ENCODE measurements at places on chromosomes 4 and X. TPM values are rescaled to one million over a fixed set of nuclear protein-coding genes. Genes with fewer than 3 reads are reported as not detected.

DNA sequence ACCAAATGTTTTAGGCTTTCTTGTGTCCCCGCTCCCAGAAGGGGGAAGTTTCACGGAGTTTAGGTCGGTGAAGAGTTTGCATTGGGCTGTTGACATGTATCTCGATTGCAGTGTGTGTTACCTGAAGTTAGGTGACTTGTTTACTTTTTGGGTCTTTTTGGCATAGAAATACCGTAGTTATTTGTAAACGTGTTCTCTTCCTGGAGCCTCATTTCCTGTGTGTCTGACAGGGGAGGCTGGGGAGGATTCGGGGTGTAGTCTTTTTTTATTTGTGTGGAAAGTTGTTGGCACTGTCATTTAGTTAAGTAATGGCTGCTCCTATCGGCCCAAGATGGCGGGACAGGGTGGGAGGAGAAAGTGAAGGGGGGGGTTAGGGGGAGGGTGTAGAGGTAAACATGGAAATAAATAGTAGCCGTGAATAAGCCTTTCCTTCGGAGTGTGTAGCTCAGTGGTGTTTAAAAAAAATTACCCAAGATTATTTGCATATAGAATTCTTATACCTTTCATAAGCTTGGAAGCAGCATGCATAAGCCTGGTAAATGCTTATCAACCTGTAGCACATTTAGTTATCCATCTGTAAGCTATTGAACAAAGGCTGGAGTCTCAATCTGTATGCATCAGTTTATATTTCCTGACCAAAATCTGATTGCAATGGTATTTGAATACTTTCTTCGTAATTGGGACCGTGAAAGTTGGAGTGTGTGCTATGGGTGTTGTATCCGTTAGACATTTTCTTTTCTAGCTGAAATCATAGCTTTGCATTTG, 1.6 kb downstream of the KDM6A start:
- peak overlapping the region; percentile 90 for H3K4me3 ChIP-seq
- no peaks in the 10 kb centered on the region for H3K36me3 ChIP-seq
- H3K4me1 ChIP-seq: no peaks in the 10 kb centered on the region
- peak overlapping the region; percentile 99 for H3K27ac ChIP-seq
- H3K27me3 ChIP-seq: no peaks in the 10 kb centered on the region

DNA sequence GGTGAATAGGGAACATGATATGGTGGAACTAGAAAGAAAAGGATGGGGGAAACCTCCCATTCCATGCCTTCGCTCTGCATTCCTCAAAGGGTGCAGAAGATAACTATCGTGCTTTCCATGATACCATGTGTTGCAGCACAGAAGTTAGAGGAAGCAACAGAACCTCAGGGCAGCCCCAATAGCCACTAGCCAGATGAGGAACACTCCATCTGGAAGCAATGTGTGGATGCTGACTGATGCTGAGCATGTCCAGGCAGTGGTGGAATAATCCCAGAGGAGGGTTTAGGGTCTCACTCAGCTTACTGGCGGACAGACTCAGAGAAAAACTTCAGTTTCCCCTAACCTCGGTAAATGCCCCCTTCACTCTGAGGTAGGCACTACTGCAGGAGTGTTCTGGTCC, 7.5 kb downstream of the SMIM10 start:
- H3K4me1 ChIP-seq: peaks cover 11% of the 10 kb centered on the region
- no peak for DNase-seq
- no peak overlapping the region for H3K4me3 ChIP-seq

- H3K4me1 ChIP-seq: no peaks in the 10 kb centered on the region
- no peak overlapping the region for H3K4me3 ChIP-seq
- H3K27me3 ChIP-seq: no peaks in the 10 kb centered on the region
Measured at GRCh38 chr4:183220236-183220635, 99.8 kb downstream of the CLDN22 start.

- H3K27me3 ChIP-seq: peaks cover 12% of the 10 kb centered on the region
- no peaks in the 10 kb centered on the region for H3K4me1 ChIP-seq
- DNase-seq: no peak
- no peak overlapping the region for H3K4me3 ChIP-seq
- no peak overlapping the region for H3K27ac ChIP-seq
Measured at GRCh38 chr4:3809451-3810110, 43.4 kb downstream of the ADRA2C start.

DNA sequence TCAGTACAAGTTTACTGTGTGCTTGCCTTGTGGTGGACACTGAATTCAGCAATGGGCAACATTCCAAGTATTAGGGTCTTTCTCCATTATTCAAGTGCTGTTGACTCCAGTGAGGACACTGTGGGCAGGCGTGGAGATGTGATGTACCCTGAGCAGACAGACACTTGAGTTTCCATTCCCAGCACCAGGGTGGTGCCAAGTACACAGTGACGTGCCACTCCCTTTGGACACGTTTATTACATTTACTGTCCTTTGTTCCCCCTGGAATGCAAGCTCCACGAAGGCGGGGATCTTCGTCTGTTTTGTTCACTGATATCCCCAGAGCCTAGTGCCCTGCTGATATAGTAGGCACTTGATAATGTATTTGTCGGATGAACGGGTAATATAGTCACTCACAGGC, 130.6 kb upstream of the STX18 start:
- no peak for DNase-seq
- H3K4me1 ChIP-seq: peaks cover 5% of the 10 kb centered on the region
- H3K27me3 ChIP-seq: no peaks in the 10 kb centered on the region
- no peaks in the 10 kb centered on the region for H3K36me3 ChIP-seq

The ATP5ME gene
- polyA plus RNA-seq: 1,150 TPM

DNA sequence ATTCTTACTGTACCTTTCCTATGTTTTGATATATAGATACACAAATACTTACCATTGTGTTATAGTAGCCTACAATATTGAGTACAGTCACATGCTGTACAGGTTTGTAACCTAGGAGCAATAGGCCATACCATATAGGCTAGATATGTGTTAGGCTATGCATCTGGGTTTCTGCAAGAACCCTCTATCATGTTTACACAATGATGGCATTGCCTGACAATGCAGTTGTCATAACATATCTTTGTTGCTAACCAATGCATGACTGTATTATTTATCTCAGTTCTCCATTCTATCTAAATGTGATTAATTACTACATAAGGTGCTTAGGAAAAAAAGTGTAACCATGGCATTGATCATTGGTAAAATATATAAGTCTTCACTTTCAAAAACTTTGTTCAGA, 10.0 kb upstream of the SPCS3 start:
- no peak overlapping the region for H3K27ac ChIP-seq
- no peak overlapping the region for H3K4me3 ChIP-seq
- H3K36me3 ChIP-seq: no peaks in the 10 kb centered on the region
- no peak for DNase-seq

DNA sequence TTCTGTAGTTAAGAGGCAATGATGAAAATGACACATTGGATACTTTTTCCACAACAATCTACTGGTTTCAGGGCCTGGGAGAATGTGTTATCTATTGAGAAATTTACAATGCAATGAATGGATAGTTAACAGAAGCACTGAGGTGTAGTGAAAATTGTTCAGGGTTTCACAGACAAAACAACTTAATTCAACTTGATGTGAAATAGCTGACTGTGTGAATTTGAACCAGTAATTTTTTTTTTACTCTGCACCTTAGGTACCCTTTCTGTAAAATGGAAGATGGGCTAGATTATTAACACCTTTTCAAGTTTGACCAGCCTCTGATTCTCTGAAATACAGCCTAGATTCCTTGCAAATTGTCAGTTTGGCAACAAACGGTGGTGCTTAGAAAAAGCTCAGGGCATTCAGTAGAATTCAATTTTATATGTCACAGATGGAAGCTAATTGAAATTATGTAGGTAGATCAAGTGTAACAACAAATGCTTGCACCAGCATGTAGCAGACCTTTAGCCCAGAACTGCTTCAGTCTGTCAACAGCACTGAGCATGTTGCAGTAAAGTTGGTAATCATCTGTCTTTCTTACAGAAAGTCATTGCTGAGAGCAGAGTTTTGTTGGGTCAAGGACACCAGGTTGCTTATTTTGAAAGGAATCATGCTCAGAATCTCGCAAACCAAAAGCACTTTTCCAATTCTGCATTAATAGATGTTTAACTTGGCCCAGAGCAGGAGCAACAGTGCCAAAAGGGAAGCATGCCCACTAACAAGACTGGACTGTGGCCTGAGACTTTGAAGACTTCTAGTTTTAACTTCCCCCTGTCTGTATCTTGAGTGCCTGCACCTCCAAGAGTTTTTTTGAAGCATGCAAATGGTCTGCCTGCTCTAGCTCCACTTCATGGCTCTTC, 526.6 kb downstream of the PACRGL start:
- H3K27ac ChIP-seq: no peak overlapping the region
- no peaks in the 10 kb centered on the region for H3K36me3 ChIP-seq
- H3K4me1 ChIP-seq: no peaks in the 10 kb centered on the region
- no peak for DNase-seq

DNA sequence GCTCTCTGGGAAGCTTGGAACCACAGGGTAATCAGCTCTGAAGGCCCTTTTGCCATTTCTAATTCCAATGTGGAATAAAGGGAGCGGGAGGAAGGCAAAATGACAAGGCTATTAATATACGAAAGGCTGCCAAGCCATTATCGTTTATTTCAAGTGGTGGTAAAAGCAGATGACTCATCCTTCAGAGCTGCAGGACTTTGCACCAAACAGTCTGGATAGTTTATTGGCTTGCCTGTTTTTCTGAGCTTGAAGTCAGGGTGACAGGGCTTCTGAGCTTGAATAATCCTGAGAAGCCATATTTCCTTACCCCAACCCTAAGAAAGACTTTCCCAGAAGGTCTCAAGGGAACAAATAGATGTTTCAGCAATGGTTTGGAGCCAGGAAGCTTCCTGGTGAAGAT, 7.7 kb upstream of the GABRE start:
- H3K27ac ChIP-seq: no peak overlapping the region
- H3K4me1 ChIP-seq: no peaks in the 10 kb centered on the region
- no peak for DNase-seq
- no peak overlapping the region for H3K4me3 ChIP-seq

- no peak for DNase-seq
- peaks cover 5% of the 10 kb centered on the region for H3K36me3 ChIP-seq
- H3K4me1 ChIP-seq: no peaks in the 10 kb centered on the region
Measured at GRCh38 chr4:17846266-17846665, 35.5 kb downstream of the NCAPG start.

DNA sequence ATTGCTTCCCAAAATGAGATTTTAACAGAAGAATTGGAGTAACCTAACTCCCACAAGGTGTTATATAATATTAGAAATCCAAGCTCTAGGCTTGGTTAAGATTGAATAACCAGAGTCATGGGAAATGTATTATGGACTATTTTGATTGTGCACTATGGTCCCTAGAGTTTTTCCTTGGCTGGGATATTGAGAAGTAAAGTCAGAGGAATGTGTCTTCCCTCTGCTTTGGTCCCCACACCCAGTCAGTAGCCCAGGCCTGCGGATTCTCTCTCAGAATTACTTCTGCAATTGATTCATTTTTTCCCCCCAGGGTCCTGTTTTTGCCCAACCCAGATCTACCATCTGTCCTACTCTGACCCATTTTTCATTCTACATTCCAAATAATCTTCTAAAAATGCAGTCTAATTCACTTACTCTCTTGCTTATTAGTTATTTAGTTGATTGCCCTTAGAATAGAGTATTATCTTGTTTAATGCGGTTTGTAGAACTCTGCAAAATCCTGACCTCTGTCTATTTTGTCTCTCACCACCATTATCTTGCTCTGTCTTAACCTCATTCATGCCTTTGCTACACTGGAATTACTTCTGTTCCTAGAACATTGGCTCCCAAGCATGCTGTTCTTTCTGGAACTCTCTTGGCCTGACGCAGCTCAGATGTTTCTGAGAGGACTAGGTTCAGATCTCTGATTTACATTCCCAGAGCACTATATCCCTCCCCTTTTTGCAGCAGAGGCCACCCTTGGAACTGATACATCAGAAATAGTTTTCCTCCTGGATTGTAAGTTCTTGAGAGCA, 23.6 kb downstream of the GUCY1A1 start:
- peaks cover 38% of the 10 kb centered on the region for H3K4me1 ChIP-seq
- no peak for DNase-seq
- no peaks in the 10 kb centered on the region for H3K27me3 ChIP-seq
- H3K27ac ChIP-seq: peak overlapping the region; percentile 61
- no peaks in the 10 kb centered on the region for H3K36me3 ChIP-seq

The FAM9B gene
- polyA plus RNA-seq: not detected

The RBM46 gene
- 0.75 TPM for polyA plus RNA-seq

The TNIP3 gene
- not detected for polyA plus RNA-seq

The HPGDS gene
- not detected for polyA plus RNA-seq

DNA sequence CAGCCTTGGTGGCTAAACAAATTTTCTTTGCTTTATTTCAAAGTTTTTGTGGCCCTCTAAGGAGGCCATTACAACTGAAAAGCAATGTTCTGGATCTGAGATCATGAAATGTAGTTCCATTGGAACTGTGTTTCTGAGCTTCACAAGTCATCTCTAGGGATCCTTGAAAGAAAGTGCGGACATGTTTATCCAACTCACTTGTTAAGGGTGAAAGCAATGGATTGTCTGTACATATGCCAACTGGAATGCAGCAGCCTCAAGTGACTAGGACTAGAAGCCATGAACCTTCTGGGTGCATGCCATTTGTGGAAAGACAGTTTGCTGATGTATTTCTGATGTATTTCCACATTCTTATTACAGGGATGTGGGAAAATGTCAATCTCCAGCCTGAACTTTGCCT, 36.7 kb upstream of the KLHL13 start:
- no peaks in the 10 kb centered on the region for H3K36me3 ChIP-seq
- H3K27ac ChIP-seq: no peak overlapping the region
- H3K4me1 ChIP-seq: peaks cover 10% of the 10 kb centered on the region
- H3K27me3 ChIP-seq: no peaks in the 10 kb centered on the region

DNA sequence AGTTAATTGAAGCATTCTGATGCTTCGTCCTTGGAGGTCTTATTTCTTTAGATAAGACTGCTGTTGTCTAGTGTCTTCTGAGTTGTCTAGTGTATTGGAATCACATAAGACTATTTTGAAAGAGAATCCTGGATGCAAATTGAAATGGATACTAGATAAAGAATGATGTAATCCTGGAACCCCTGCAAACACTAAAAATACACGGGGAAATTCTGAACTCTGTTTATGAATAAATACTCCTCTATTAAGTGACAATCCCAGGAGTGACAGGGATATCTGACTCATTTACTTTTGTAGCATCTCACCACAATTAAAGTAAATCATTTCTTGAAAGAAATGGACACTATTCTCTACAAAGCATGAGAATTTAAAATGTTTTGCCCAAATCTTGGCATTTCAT, 968 bp downstream of the ASB11 start:
- DNase-seq: no peak
- no peaks in the 10 kb centered on the region for H3K36me3 ChIP-seq
- H3K4me1 ChIP-seq: peaks cover 13% of the 10 kb centered on the region
- no peak overlapping the region for H3K4me3 ChIP-seq

DNA sequence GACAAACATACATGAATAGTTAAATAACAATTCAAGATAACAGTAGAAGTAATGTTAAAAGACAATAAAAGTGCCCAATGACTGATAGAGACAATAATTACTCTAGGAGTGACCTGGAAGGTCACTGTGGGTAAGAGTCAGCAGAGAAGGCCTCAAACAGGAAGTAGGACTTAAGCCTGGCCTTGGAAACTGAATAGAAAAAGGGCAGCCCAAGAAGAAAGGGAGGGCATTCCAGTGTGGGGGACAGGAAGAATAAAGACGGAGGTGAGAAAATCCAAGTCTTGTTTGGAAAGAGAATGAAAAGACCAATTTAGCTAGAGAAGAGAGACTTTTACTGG, 6.0 kb downstream of the P2RY4 start:
- H3K4me1 ChIP-seq: no peaks in the 10 kb centered on the region
- no peak overlapping the region for H3K27ac ChIP-seq
- H3K4me3 ChIP-seq: no peak overlapping the region
- DNase-seq: no peak
- no peaks in the 10 kb centered on the region for H3K27me3 ChIP-seq
- H3K36me3 ChIP-seq: no peaks in the 10 kb centered on the region

The HTRA3 gene
- polyA plus RNA-seq: 6.9 TPM

- no peak overlapping the region for H3K4me3 ChIP-seq
- no peak overlapping the region for H3K27ac ChIP-seq
- no peaks in the 10 kb centered on the region for H3K36me3 ChIP-seq
- H3K4me1 ChIP-seq: peaks cover 5% of the 10 kb centered on the region
Measured at GRCh38 chr4:183391204-183391603, 53.2 kb upstream of the CDKN2AIP start.

The CT45A10 gene
- not detected for polyA plus RNA-seq

Data from cardiac muscle cell (in vitro differentiated cells and primary cell).